ENCODE measurements at places on chromosomes 3 and 15.
A peak's percentile ranks its signal among the peaks of the same experiment; 100 is the strongest.

- peak; percentile 39 for DNase-seq
Observed at GRCh38 chr15:77633134-77633912, 611 bp upstream of the LINGO1 start.

- DNase-seq, result no peak
Observed at GRCh38 chr15:71807691-71808091, 2.7 kb upstream of the NR2E3 start.

GRCh38 chr15:67892559-67893377, 52.9 kb upstream of the RNU6-1 start:
- no peak for DNase-seq

DNA sequence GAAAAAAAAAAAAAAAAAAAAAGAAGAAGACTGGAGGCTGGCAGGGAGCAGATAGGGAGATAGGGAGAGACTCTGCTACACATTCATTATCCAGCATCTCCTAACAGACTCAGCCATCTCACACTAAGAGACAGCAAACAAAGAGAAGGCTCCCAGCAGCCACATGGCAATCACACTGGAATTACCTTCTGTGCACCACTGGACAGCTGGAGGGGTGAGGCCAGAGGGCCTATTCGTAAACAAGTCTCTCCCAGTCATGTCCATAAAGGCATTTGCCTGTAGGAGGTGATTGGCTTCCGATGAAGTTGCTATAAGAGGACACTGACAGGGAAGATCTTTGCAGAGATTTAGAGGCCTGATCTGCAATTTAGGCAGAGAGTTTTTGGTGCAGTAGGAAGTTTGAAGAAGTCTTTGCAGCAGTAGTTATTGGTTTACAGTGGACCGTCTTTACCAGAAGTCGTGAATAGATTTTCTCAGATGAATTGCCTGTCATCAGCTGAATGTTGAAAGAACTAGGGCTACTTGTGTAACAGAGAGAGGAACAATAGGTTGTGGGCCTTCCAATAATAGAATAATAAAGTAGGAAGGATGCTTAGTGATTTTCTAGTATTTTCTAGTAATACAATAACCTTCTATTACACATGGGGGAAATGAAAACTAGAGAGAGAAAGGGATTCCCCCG, 89.7 kb downstream of the TP63 start:
- DNase-seq, result no peak

DNA sequence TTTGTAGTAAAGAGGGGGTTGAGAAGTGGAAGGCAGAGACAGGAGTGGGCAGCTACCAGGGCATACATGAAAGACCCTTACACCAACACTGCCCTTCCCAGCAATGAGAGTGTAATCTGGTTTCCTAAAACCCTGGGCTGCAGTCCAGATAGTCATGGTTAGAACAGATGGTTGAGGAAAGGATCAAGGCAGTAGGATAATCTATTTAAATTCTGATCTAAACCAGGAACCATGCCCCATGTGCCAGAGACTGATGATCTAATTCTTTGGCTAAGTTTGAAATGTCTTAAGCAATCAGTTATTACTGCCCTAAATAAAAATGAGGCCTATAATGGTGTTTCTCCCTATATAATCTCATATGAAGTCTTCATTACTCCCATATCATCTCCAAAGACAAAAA, 59.6 kb downstream of the PRTG start:
- DNase-seq, result no peak

- no peak for DNase-seq
Observed at GRCh38 chr3:17553080-17553479, 189.4 kb downstream of the TBC1D5 start.

DNA sequence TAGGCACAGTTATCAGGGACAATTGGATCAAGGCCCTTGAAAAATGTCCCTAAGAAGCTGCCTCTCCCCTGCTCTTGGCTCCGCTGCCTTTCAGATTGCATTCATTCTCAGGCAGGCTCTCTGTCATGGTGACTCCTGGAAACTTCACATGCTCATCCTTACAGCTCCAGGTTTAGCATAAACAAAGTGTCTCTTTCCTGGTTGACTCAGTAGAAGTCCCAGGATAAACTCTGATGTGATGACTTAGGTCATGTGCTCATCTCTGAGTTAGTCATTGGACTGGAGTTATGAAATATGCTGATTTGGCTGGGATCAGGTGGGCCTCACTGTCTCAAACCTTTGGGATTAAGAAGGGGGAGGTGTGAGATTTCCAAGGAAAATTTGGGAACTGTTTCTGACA, 243.8 kb downstream of the ZNF621 start:
- no peak for DNase-seq

GRCh38 chr3:192875971-192876565, 41.6 kb downstream of the MB21D2 start:
- DNase-seq, result no peak

DNA sequence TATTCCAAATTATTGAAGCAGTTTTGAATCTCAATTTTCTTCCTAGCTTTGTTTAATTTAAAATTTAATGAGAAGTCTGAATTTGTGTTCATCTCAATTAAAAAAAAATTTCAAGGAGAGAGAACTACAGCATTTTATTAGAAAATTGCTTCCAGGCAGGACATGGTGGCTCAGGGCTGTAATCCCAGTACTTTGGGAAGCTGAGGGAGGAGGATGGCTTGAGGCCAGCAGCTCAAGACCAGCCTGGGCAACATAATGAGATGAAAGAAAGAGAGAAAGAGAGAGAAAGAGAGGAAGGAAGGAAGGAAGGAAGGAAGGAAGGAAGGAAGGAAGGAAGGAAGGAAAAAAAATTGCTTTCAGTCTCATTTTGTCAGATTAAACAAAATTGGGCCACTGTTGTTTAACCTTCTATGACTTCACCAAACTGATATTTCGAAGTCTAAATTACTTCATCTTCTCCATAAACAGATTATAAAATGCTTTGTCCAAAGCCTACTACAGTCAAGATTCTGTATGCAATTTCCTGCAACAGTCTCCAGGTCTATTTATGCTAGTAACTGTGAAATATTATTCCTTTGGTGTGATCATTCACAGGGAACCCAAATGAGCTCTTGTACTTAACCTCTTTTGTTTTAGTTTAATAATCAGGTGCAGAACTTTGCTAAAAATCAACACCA, 6.6 kb upstream of the ABHD6 start:
- DNase-seq, result no peak

DNA sequence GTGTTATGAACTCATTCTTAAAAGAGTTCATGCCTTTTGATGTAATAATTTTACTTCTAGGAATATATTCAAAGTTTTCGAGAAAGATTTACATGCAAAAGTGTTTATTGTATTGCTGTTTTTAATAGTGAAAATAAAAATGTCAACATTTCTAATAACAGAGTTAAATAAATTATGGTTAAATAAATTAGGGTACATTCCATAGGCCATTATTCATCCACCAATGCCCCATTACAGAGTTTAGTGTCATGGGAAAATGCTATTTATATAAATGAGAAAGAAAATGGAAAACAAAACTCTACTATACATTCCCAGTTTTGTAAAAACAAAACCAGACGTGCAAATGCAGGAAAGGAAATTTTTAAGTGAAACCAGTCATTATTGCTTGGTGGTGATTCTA, 538.1 kb upstream of the TBL1XR1 start:
- DNase-seq, result no peak

GRCh38 chr3:30112411-30112810, 494.0 kb upstream of the TGFBR2 start:
- no peak for DNase-seq

DNA sequence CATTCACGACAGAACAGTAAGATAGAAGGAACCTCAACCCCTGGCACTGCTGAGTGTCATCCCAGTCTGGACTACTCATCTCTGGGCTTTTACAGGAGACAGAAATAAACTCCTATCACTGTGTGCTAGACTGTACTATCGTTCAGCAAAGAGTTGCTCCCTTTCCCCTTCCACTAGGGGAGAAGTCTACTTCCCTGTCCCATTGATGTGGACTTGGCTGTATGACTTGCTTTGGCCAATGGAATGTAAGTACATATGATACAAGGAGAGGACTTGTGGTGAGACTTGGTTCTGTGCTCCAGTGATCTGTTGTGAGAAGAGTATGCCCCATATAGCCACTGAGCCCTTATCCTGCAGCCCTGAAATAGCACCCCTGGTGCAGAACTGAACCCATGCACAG, 5.3 kb upstream of the KIF7 start:
- DNase-seq, result no peak

DNA sequence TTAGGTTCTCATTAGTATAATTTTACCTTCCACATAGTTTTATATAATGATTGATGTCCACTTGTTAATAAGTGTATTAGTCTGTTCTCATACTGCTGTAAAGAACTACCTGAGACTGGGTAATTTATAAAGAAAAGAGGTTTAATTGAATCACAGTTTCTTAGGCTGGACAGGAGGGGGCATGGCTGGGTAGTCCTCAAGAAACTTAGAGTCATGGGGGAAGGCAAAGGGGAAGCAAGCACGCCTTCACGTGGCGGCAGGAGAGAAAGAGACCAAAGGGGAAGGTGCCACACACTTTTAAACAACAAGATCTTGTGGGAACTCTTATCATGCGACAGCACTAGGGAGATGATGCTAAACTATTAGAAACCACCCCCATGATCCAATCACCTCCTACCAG, 19.2 kb downstream of the DZIP3 start:
- no peak for DNase-seq

DNA sequence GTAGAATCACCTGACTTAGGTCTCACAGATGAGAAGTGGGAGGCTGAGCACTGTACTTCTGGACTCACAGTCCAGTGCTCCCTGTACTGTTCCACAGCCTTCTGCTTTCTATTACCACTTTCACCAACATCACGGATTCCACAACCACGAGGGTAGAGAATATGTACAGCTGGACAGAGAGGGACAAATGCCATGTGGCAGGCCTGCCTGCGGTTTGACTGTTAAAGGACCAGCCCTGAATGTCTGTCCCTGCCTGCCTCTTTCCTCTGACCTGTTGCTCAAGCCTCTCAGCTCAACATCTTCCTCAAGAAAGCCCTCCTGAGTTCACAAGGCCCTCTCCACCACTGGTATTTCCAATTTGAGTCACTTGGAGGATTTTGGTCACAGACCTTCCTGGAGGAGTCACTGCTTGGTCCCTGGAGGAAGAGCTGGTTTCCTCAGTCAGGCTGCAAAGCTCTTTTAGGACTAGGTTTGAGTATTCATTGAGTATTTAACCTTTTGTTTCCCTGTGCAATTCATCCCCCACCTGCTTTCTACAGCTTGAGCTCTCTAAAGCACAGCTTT, 49.1 kb downstream of the RAB11A start:
- no peak for DNase-seq

GRCh38 chr3:59818033-59818918, 768.5 kb upstream of the CFAP20DC start:
- DNase-seq, result no peak

DNA sequence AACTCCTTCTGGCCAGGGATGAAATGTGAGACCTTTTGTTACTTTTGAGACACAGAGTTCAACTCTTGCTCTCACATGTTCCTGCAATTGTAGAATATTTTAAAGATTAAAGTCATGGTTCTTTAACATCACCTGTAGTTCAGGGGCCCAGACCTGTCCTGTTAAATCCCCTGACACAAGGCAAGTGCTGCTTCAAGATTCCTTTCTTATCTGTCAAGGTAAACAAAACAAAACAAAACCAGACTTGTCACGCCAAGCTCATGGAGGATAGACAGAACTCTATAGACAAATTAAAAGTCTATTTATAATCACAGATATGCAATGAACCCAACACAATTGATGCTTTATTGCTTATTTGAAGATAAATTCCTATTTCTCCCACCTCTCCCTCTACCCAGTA, 48.6 kb upstream of the NEDD4 start:
- no peak for DNase-seq

- DNase-seq, result no peak
Observed at GRCh38 chr3:134236505-134237170, 14.0 kb downstream of the RYK start.
